Karpas-422 (cell line): ENCODE measurements at places on chromosomes 2 and 18. TPM values are rescaled to one million over a fixed set of nuclear protein-coding genes. Genes with fewer than 3 reads are reported as not detected.

Gene FOXI3
- total RNA-seq: not detected in 2 replicates

Gene IL1R2
- total RNA-seq: not detected in 2 replicates

Gene AGXT
- not detected in 2 replicates for total RNA-seq

Gene DSC3
- 0.04 and 0.22 TPM in 2 replicates for total RNA-seq

Gene TPO
- total RNA-seq: not detected in 2 replicates

Gene CDKL4
- 14.3 TPM in 1 of 2 replicates, not detected in the other for total RNA-seq

Gene UGT1A3
- total RNA-seq: not detected in 2 replicates

Gene SIX3
- total RNA-seq: not detected in 2 replicates
